ENCODE measurements at places on chromosomes 1 and 21.
A peak's percentile ranks its signal among the peaks of the same experiment; 100 is the strongest.

- DNase-seq: peak; percentile 8
Measured at GRCh38 chr21:25457411-25457810, 149.9 kb downstream of the MRPL39 start.

- DNase-seq: peak; percentile 72
Measured at GRCh38 chr1:201648907-201649721, 110.2 kb downstream of the NAV1 start.

GRCh38 chr1:195576641-195577040 lies 1031.6 kb downstream of the KCNT2 start:
- DNase-seq: no peak

DNA sequence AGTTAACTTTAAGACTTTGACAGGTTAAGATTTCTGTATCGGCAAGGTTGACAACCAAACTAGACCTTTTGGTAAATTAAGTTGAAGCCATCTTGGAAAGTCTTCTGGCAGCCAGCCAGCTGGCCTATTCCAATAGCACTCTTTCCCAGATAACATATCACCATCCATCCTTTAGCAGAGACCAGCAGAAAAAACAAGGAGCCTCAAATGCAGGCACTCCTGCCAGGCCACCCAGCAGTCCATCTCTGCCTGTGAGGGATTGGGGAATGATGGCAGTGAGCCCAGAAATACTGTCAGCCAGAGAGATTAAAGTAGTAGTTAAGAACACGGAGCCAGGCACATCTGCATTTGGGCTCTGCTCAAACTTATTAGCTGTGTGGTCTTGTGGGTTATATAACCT lies 19.4 kb downstream of the ZBTB40 start:
- peak; percentile 58 for DNase-seq

GRCh38 chr1:39952359-39953110 lies 2.4 kb upstream of the MFSD2A start:
- DNase-seq: peak; percentile 66

- DNase-seq: peak; percentile 37
Measured at GRCh38 chr1:66576645-66577044, 42.7 kb downstream of the SGIP1 start.

- no peak for DNase-seq
Measured at GRCh38 chr1:59361766-59362165, 64.9 kb downstream of the FGGY start.

GRCh38 chr21:46060596-46061061 lies 37.3 kb upstream of the COL6A2 start:
- DNase-seq: no peak

DNA sequence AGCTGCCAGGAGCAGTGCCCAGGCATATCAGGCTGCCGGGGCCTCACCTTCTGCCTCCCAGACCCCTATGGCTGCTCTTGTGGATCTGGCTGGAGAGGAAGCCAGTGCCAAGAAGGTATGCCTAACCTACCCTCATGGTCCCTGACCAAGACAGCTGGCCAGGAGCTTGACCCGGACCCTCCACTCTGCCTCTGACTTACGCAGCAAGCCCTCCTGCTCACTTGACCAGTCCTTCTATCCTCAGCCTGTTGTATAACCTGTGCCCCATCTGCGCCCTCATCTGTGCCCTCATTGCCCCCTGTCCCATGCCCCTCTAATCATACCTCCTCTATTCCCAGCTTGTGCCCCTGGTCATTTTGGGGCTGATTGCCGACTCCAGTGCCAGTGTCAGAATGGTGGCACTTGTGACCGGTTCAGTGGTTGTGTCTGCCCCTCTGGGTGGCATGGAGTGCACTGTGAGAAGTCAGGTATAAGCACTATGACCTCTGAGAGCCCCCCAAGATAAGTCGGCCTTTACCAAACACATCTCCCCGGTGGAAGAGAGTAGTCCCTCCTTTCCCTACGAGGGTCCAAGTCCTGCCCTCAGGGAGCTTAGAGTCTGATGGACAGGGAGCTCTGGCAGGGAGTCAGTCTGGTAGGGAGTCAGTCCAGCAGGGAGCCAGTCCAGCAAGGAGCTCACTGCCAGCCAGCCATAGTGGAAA lies 6.8 kb downstream of the TIE1 start:
- no peak for DNase-seq

GRCh38 chr1:86826856-86827255 lies 87.1 kb downstream of the SELENOF start:
- DNase-seq: no peak

DNA sequence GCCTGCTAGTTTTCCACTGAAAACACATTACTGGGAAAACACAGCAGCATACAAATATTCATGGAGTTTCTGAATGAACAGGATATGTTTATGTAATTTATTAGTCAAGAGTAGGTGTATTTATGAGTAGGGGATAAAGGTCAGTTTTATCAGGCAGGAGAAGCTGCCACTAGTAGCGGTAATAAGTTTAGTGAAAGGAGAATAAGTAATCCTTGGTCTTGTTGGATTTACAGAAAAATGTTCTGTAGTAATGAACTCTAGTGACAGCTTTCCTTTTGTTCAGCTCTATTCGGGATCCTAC lies 1.2 kb downstream of the MAST2 start:
- DNase-seq: no peak

- DNase-seq: no peak
Measured at GRCh38 chr1:112513112-112513870, 4.5 kb downstream of the WNT2B start.

DNA sequence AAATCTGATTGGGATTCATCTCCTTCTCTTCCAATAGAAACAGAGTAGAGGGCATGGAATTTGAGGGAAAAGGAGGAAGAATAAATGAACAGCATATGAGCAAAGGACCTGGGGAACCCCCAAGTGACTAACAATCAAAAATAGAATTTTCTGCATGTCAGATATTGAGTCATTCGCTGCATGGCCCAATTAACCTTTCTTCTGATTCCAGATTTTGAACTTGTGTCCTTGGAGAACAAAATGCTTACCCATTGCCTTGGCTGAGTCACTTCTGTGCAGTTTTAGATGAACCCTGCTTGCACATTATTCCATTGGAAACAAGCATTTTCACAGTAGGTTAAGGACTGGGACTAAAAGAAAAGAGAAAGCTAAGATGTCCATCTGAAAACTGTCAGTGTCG lies 390.5 kb downstream of the ST6GALNAC3 start:
- no peak for DNase-seq

- DNase-seq: no peak
Measured at GRCh38 chr1:99713006-99713405, 53.4 kb downstream of the FRRS1 start.

GRCh38 chr21:34536820-34537219 lies 24.8 kb upstream of the KCNE1 start:
- DNase-seq: no peak

DNA sequence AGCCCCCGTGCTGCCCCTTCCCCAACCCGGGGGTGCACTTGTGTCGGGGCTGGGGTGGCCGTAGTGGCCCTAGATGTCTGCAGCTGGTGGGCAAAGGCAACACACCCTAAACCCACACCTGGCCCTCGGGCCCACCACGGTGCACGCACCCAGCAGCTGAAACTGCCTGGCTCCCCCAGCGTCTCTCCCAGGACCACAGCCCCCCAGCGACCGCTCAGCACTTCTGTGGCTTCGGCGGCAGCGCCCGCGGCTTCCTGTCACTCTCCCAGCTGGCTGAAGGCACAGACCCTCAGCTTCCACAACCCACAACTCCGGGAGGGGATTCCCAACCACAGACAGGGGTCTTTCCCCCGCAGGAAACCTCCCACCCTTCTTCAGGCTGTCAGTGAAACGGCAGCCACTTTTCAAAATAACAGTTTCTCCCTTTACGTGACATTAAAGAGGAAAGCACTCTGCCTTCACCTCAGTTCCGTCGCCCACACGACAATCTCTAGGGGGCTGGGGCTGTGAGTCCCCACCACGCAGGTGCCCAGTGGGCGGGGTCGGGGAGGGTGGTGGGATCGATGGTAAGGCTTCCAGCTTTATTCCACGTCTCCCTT lies 40.7 kb upstream of the COL6A2 start:
- no peak for DNase-seq

DNA sequence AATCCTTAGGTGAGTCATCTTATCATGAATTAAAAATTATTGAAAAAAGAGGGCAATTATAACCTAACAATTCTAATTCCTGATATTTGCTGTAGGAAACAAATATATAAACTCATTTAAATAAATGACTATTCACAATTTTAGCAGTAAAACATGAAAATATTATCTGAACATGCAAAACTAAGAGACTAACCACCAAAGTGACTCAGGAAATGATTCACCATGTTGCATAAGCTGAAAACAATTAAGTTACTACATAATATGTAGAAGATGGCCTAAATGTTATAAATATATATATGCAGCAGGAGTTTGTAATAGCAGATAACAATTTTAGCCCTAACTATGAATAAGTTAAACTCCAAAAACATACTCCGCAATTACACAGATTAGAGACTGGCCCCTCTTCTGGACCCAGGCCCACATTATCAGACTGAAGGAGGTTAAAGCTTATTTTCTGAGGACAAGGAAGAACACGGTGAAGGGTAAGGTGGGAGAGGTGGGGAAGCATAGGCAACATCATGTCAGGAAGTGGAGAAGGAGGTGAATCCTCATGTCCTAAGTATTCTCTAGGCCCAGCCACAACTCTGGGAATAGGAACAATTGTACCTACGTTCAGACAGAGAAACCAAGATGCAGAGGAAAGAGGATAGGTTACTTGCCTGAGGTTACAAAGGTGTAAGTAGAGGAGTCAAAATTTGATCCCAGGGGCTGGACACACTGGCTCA lies 15.6 kb upstream of the AIM2 start:
- DNase-seq: no peak

DNA sequence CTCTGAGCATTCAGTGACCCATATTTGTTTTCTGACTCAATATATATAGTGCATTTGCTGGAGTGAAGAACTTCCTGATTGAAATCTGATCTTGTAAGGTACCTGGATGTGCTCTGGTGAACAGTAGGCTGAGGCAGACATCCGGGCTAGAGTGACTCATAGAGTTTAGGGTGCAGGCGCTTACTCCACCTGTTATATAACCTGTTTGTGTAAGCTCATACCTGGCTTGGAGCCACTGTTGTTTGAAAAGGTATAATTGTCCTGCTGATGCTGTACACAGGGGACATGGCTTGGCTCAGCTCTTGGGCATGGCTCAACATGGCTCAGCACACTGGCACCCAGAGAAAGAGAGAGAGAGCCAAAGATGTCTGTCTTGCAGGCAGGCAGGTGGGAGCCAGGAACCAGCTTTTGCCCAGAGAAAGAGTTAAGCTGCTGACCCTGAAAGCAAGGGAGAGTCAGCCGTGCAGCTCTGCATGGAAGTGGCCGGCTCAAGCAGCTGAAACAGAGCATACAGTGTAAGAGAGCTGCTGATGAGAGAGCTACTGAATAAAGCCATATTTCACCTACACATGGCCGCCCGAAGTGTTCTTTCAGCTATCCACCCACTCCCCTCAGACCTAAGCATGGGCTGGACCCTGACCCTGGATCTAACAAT lies 43.2 kb downstream of the GJA5 start:
- DNase-seq: no peak

- DNase-seq: no peak
Measured at GRCh38 chr1:98865796-98866195, 138.9 kb downstream of the PLPPR5 start.

DNA sequence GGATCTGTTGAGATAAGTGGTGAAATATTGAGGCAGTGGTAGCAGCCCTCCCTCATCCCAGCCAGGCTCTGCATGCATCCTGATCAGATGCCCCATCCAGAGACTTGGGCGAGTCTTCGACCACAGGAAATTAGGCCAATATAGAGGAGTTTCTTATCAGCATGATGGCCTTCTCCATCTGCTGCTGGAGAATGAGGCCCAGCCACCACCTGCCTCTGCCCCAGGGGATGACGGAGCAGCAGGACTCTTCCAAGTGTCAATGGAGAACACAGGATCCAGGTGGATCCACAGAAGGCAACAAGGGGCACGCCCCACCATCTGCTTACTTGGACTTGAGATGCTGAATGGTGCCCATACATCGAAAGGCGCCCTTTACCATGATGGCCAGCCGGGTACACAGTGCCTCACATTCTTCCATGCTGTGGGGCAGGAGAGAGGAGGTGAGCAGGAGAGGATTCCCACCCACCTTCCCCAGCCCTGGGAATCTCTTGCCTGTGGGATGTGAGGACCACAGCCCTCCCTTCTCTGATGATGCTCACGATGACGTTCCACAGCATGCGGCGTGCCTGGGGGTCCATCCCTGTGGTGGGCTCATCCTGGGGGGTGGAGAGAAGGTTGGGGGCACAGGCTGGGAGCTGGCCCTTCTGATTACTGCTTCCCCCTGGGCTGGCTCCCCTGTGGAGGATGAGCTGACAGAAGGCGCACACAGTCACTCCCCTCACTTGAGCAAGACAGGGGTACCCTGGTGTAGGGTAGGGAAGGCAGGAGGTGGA lies 91.5 kb upstream of the GCLM start:
- DNase-seq: no peak

DNA sequence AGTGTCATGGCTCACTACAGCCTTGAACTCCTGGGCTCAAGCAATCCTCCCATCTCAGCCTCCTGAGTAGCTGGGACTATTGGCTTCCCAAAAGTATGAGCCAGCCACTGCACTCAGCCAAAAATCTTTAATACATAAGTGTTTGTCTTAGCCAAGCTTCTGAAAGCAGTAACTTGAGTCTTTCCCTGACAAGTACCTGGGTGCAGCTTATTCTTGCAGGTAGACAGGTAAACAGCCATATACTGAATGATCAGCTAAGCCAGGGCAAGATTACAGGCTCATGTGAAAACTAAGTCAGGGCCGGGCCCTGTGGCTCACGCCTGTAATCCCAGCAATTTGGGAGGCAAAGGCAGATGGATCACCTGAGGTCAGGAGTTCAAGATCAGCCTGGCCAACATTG lies 7.8 kb downstream of the MEAF6 start:
- no peak for DNase-seq

GRCh38 chr21:42590431-42591131 lies 62.8 kb upstream of the PDE9A start:
- DNase-seq: no peak

GRCh38 chr1:235703506-235703905 lies 53.9 kb upstream of the GNG4 start:
- no peak for DNase-seq

- peak; percentile 92 for DNase-seq
Measured at GRCh38 chr1:151371370-151372057, 991 bp downstream of the SELENBP1 start.

- no peak for DNase-seq
Measured at GRCh38 chr1:176961678-176962077, 202.8 kb downstream of the ASTN1 start.

GRCh38 chr21:44024887-44025353 lies 12.8 kb downstream of the TRAPPC10 start:
- peak; percentile 26 for DNase-seq

DNA sequence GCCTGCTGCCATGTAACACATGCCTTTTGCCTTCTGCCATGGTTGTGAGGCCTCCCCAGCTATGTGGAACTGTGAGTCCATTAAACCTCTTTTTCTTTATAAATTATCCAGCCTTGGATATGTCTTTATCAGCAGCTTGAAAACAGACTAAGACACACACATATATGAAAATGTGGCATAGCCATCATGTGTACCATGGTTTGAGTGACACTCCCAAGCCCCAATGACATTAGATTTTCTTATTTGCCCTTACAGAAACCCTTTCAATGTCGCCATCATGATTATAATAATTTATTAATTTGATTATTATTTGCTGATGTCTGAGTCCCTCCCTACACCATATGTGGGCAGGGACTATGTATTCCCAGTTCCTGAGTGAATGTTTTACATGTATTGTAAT lies 63.5 kb upstream of the FGGY start:
- DNase-seq: no peak

All from tongue (tissue), 3 donors.